ENCODE measurements at places on chromosomes 6 and 20.

- DNase-seq = no peak
These were observed 71.4 kb downstream of the LRRC1 start for GRCh38 chr6:53866226-53866625.

- DNase-seq = no peak
These were observed 64.1 kb downstream of the KIZ start for GRCh38 chr20:21189761-21190523.

DNA sequence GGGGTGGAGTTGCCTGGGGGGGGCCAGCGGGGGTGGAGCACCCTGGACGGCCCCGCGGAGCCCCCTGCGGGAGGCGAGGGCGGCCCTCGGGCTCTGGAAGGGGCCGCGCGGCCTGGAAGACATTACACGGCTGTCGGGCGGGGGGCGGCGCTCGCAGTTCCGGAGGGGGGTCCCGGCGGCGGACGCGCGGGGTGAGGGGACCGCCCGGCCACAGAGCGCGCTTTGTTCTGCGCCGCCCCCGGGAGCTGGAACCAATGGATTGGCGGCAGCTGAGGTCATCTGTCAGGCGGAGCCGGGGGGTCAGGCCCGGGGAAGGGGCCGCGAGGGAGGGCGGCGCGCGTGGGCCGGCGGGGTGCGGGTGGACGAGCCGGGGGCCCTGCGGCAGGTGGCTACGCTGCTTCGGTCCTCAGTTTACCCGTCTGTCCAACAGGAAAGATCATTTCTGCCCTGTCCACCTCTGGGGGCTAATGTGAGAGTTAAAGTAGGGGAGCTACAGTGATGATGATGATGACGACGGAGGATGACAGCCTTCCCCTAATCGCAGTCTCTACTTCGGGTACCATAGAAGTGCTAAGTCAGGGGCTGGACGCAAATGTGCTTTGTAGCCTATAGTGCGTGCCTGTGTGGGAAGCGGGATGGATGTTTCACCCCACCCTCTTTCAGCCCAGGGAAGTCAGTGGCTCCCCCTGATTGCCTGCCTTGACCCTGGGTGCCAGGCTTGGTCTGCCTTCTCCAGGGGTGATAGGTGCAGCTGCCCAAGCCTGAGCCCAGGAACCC, 10.4 kb downstream of the SRXN1 start:
- DNase-seq = no peak

DNA sequence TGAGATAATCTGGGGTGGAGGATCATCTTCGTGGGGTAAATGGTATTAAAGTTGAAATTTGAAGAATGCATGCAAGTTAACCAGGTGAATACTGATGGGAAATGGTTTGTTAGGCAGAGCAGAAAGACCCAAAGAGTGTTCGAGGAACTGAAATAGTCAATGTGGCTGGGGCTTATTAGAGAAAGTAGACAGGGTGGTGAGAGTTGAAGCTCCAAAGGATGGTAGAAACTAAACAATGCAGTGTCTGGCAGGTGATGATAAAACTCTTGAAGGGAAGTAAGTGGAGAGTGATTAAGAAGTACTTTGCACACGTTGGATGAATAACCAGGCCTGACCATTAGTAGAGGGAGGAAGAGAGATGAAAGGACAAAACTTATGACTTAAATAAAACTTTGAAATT, 39.8 kb upstream of the CENPW start:
- DNase-seq = no peak

DNA sequence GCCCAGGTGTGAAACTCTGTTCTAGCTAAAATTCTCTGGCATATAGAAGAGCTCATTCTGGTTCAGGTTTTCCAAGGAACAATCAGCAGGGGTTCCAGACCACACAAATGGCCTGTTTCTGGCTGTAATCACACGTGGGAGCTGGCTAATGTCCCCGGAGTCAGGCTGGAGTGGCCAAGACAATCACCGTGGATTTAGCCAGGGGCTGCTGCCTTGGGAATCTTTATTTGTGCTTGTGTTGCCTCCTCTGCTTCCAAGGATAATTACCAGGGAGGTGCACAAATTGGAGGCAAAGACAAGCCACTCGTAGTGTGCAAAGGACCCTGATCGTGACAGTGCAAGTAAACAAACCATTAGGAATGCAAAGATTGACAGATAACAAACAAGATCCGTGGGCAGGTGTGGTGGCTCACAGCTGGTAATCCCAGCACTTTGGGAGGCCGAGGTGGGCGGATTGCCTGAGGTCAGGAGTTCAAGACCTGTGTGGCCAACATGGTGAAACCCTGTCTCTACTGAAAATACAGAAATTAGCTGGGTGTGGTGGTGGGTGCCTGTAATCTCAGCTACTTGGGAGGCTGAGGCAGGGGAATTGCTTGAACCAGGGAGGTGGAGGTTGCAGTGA, 77.3 kb downstream of the KCNB1 start:
- no peak for DNase-seq

DNA sequence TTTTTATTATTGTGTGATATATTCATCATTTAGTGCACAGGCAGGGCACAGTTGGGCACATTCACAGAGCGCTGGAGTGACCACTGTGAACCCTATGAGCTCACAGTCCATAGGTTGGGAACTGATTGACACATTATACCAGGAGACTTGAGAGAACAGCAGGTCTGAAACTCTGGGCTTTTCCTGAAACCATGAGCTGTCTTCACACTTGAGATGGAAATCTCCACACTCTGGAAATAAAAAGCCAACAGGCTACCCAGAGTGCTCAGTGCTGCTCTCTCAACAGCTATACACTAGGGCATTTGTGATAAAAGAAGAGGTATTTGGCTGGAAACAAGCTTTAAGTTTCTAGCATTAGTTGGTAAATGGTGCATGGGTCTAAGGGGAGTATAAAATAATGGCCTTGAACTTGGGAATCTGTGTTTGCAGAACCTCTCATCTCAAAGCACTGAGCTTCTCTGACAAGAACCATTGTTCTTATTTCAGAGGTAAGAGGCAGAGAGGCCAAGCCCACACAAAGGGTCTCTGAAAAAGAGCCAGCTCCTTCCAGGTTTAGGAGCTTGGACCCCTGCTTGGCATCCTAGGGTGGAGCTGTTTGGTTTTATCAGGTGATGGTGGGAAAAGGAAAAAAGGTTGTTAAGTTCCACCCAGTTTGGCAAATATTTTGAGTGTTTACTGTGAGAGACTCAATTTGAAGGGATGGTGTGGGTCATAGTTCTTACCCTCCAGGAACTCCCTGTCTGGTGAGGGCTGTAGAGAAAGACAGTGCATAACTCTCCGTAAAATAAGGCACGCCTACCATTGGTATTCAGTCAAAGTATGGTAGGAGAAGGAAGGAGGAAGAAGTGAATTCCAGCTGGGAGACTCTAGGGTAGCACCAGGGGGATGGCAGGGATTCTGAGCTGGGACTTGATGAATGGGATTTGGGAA, 14.5 kb downstream of the CHMP4B start:
- DNase-seq = no peak

DNA sequence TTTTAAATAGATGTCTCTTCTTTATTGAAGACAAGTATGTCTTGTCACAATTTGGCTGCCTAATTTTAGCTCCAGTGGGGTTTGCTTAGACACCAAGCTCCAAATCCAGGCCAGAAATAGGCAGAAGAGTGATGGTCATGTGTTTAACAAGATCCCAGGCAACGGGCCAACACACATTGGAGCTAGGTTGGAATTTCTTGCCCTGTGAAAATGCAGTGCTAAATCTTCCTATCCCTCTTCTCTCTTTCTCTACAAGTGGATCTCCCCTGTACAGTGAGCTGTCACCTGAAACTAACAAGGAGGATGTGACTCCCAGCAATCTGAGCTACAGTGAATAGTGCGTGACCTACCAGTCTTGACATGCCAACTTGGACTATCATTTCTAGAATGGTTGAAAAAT, 65.3 kb upstream of the VGLL2 start:
- no peak for DNase-seq

DNA sequence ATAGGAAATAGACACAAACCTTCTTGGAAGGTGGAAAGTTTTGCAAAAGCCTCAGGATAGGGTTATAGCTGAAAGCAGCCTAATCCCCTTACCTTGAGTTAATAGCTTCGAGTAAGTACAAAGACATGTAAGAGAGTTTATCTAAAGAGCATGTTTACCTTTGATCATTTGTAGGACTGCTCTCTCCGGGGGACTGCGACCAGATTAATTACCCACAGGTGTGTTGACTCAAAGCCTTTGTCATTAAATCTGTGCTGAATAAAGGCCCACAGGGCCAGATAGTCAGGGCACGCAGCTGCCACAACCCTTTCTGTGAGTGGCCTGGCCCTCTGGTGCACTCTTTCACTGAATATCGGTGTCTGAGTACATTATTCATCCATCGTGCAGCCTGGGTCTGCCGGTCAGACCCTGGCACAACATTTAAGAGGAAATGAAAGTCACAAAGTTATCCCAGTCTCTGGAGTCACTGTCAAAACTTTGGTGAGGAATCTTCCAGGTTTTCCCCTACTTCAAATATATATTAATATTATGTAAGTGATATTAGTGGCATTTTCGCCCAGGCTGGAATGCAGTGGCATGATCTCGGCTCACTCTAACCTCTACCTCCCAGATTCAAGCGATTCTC, 5.4 kb upstream of the MICA start:
- no peak for DNase-seq
